Mucosa of gallbladder (tissue), 1 donor: ENCODE measurements at places on chromosomes 4 and X. TPM values are rescaled to one million over a fixed set of nuclear protein-coding genes. Genes with fewer than 3 reads are reported as not detected.

DNA sequence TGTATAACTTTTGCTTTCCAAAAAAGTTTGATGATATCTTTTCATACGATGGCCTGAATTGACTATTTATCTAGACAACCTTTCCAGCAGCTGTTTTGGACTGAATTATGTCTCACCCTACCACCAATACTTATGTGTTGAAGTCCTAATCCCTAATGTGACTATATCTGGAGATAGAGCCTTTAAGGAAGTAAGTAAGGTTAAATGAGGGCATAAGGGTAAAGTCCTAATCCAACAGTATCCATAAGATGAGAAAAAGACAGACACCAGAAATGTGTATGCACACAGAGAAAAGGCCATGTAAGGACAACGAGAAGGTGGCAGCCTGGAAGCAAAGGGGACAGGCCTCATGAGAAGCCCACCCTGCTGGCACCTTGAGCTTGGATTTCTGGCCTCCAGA, 86.6 kb upstream of the PPARGC1A start:
- no peak for DNase-seq

DNA sequence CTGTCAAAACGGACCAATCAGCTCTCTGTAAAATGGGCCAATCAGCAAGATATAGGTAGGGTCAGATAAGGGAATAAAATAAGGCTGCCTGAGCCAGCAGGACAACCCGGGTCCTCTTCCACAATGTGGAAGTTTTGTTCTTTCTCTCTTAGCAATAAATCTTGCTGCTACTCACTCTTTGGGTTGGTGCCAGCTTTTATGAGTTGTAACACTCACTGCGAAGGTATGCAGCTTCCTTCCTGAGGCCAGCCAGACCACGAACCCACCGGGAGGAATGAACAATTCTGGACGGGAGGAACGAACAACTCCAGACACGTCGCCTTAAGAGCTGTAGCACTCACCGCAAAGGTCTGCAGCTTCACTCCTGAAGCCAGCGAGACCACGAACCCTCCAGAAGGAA, 287.8 kb downstream of the RAPGEF2 start:
- DNase-seq, result no peak

Gene SNCA
- 6.1 TPM for total RNA-seq

Gene DAPP1
- 23.3 TPM for total RNA-seq

Gene UCP1
- not detected for total RNA-seq
